Vagina (tissue), 2 donors: ENCODE measurements at places on chromosomes 11 and 22. TPM values are rescaled to one million over a fixed set of nuclear protein-coding genes. Genes with fewer than 3 reads are reported as not detected.
A peak's percentile ranks its signal among the peaks of the same experiment; 100 is the strongest.

- no peaks in the 10 kb centered on the region for H3K36me3 ChIP-seq
- H3K27ac ChIP-seq: no peak overlapping the region
- no peak for DNase-seq
Observed at GRCh38 chr22:16915701-16916100, 90.5 kb upstream of the XKR3 start.

- H3K27me3 ChIP-seq: no peaks in the 10 kb centered on the region
- H3K36me3 ChIP-seq: no peaks in the 10 kb centered on the region
- H3K27ac ChIP-seq: no peak overlapping the region
- H3K4me1 ChIP-seq: no peaks in the 10 kb centered on the region
Observed at GRCh38 chr11:27004103-27004502, 10.2 kb downstream of the FIBIN start.

GRCh38 chr11:57427727-57428082 is 784 bp upstream of the SLC43A3 start:
- DNase-seq: no peak
- peak overlapping the region; percentile 99 for H3K27ac ChIP-seq
- no peaks in the 10 kb centered on the region for H3K36me3 ChIP-seq
- peak overlapping the region; percentile 70 for H3K4me3 ChIP-seq
- no peaks in the 10 kb centered on the region for H3K27me3 ChIP-seq

GRCh38 chr11:118899706-118900360 is 16.1 kb downstream of the CXCR5 start:
- no peaks in the 10 kb centered on the region for H3K27me3 ChIP-seq
- no peak overlapping the region for H3K27ac ChIP-seq
- H3K36me3 ChIP-seq: no peaks in the 10 kb centered on the region
- no peak for DNase-seq
- H3K4me3 ChIP-seq: no peak overlapping the region

GRCh38 chr22:28608546-28608945 is 71.1 kb downstream of the TTC28 start:
- no peaks in the 10 kb centered on the region for H3K27me3 ChIP-seq
- no peak overlapping the region for H3K4me3 ChIP-seq
- no peaks in the 10 kb centered on the region for H3K36me3 ChIP-seq
- no peak for DNase-seq

FKBP2 gene
- 66.0 TPM for total RNA-seq

POLR2L gene
- total RNA-seq: 53.8 TPM

DNA sequence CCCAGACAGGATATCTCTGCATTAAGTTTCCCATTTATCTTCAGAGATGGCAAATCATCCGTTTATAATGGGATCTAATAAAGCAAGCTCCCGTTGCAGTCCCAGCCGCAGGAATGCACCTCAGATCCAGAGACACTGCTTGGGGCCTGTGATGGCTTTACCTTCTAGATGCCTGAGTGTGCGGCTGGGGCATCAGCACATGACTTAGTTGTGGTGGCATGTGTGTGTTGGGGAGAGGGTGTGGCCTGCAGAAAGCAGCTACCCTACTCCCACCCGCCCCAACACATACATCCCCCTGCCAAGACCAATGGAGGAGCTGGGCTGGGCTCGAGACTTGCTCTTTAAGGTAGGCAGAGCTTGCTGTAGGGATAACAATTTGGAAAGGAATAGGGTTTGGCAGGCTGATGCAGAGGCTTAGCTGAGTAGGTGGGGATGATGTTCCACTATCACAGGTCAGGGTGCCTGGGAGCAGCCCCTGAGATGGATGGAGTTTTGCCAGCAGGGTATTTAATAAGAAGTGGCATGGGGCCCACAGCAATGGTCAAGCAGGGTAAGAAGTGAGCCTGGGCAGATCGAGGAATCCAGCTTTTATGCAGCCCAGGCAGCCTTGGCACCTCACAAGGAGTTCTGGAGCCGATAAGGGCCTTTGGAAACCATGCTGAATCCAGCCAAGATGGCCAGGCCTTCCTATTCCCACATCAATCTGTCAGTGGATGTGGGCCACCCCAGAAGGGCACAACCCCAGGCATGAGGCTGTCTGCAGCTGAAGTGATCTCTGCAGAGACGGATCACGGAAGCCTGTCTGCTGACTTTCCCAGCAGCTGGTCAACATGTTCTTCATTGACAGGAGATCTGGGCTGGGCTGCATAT is 601.3 kb downstream of the BUD13 start:
- H3K4me3 ChIP-seq: no peak overlapping the region
- H3K27ac ChIP-seq: no peak overlapping the region
- H3K27me3 ChIP-seq: no peaks in the 10 kb centered on the region

GRCh38 chr11:19978668-19979518 is 181.4 kb downstream of the DBX1 start:
- H3K4me3 ChIP-seq: no peak overlapping the region
- H3K27ac ChIP-seq: peak overlapping the region; percentile 21

GRCh38 chr11:8731647-8732323 is 49.2 kb downstream of the RPL27A start:
- no peak overlapping the region for H3K4me3 ChIP-seq
- H3K4me1 ChIP-seq: peaks cover 51% of the 10 kb centered on the region
- H3K27me3 ChIP-seq: no peaks in the 10 kb centered on the region
- peak overlapping the region; percentile 70 for H3K27ac ChIP-seq
- no peaks in the 10 kb centered on the region for H3K36me3 ChIP-seq
- no peak for DNase-seq

DNA sequence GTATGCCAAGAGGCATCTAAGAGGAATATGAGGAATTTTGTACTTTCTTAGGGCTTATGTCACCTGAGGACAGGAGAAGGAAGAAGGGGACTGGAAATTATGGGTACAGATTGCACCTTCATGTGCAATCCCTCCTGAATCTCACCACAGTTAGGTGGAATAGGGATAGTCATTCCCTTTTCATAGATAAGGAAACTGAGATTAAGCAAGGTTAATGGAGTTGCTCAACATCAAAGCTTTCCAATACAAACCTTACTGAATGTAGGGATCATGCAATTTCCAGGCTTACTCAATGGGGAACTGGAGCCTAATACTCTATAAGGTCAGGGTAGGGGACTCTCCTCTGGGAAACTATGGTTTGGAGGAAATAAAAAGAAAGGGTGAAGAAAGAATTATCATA is 133.0 kb downstream of the C11orf87 start:
- no peaks in the 10 kb centered on the region for H3K27me3 ChIP-seq
- no peaks in the 10 kb centered on the region for H3K36me3 ChIP-seq
- no peak overlapping the region for H3K27ac ChIP-seq
- H3K4me3 ChIP-seq: no peak overlapping the region
- no peak for DNase-seq
- H3K4me1 ChIP-seq: no peaks in the 10 kb centered on the region

DNA sequence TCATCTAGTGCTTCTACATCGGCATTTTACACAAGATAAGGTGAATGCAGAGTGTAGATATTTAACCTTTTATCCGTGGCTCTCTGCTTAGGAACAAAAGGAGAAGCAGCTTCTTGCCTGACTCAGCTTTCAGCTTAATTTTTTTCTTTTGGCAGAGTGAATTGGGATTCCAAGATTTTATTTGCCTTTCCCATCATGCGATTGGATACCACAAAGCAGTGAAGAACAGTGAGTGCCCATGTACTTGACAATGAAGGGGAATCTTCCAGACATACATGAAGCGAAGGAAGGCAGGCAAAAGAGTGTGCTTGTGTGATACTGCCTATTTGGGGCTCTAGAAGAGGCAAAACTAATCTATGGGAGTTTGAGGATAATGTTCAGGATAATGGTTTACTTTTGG is 17.0 kb upstream of the CHKA start:
- DNase-seq: no peak
- peak overlapping the region; percentile 27 for H3K4me3 ChIP-seq
- H3K4me1 ChIP-seq: peaks cover 31% of the 10 kb centered on the region
- H3K36me3 ChIP-seq: no peaks in the 10 kb centered on the region
- no peaks in the 10 kb centered on the region for H3K27me3 ChIP-seq

DNA sequence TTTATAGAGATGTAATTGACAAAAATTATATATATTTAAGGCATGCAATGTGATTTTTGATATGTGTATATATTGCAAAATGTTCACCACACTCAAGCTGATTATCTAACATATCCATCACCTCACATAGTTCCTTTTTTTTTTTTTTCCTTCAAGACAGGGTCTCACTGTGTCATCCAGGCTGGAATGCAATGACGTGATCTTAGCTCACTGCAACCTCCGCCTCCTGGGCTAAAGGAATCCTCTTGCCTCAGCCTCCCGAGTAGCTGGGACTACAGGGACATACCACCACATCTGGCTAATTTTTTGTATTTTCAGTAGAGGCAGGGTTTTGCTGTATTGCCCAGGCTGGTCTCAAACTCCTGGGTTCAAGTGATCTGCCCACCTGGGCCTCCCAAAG is 65.1 kb upstream of the SLC35C1 start:
- H3K36me3 ChIP-seq: no peaks in the 10 kb centered on the region
- H3K4me1 ChIP-seq: no peaks in the 10 kb centered on the region
- no peak for DNase-seq
- H3K4me3 ChIP-seq: no peak overlapping the region
- H3K27ac ChIP-seq: no peak overlapping the region

ELMOD1 gene
- total RNA-seq: not detected

- H3K36me3 ChIP-seq: no peaks in the 10 kb centered on the region
- peaks cover 34% of the 10 kb centered on the region for H3K4me1 ChIP-seq
- peak overlapping the region; percentile 93 for H3K27ac ChIP-seq
- H3K4me3 ChIP-seq: peak overlapping the region; percentile 98
- no peaks in the 10 kb centered on the region for H3K27me3 ChIP-seq
- DNase-seq: no peak
Observed at GRCh38 chr11:12673601-12673923, 659 bp upstream of the TEAD1 start.
